ENCODE measurements at places on chromosomes 2 and 18.
A peak's percentile ranks its signal among the peaks of the same experiment; 100 is the strongest.

DNA sequence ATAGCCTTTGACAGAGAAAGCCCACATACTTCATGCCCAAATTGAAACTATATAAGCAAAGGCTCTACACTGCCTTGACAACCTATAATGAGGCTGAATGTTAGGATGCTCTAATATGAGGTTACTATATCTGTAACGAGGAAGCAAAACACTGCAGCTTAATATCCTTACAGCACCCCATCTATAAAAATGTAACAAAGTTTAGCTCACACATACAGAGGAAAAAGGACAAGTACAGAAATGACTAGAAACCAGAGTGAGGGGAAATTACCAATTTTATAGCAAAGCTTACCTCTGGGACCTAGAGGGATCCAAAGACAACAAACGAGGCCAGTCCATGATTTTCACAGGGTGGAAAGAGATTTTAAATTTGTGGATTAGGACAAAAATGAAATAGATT is 138.5 kb downstream of the COL4A4 start:
- no peaks in the 10 kb centered on the region for H3K4me1 ChIP-seq
- H3K36me3 ChIP-seq: no peaks in the 10 kb centered on the region
- H3K27me3 ChIP-seq: no peaks in the 10 kb centered on the region
- DNase-seq: no peak

DNA sequence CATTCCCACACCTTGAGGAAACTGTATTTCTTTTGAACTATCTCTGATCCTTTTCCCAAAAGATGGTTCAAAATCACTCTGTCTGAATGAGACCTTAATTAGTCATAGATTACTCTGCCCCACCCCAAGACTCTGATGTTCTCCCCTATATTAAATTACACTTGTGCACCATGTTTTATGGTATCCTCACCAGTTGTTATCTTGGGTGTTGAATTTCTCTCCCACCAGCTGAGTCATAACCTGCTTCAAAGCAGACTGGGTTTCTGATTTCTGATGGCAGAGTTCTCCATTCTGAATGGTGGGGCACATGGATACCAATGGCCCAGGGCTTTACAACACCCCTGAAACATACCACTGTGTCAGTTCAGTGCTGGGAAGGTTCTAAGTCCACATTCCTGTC is 15.0 kb downstream of the CDH20 start:
- no peak overlapping the region for H3K4me3 ChIP-seq
- H3K27me3 ChIP-seq: no peaks in the 10 kb centered on the region
- no peaks in the 10 kb centered on the region for H3K4me1 ChIP-seq

DNA sequence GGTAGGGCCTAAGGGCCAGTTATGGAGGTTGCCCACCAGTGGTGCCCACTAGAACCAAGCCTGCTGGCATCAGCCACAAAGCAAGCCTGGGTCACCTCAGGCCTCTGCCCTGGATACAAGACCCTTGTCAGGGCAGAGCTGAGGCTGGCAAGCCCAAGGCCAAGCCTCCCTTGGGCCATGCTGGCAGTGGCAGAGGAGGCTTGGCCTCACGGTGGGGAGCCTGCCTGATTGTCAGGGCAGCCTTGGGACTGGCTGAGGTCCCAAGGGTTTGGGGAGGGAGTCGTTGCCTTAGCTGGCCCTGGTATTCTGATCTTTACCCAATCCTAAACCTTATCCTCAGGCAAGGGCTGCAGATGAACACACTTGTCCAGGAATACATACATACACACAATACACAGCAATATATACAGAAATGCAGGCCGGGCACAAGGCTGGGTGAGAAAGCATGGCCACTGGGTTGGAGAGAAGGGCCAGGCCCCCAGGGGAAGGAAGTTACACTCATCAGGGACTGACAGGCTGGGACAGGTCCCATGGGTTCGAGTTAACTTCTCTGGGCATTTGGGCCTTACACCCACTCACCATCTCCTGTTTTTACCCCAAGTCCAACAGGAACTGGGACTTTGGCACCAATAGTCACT is 21.0 kb downstream of the CCT7 start:
- no peak overlapping the region for H3K27ac ChIP-seq
- H3K36me3 ChIP-seq: peaks cover 54% of the 10 kb centered on the region
- no peak overlapping the region for H3K4me3 ChIP-seq
- peaks cover 14% of the 10 kb centered on the region for H3K4me1 ChIP-seq
- H3K27me3 ChIP-seq: no peaks in the 10 kb centered on the region
- DNase-seq: no peak

GRCh38 chr2:19369341-19369955 is 11.0 kb upstream of the OSR1 start:
- H3K4me3 ChIP-seq: no peak overlapping the region
- H3K36me3 ChIP-seq: no peaks in the 10 kb centered on the region
- no peaks in the 10 kb centered on the region for H3K27me3 ChIP-seq
- H3K27ac ChIP-seq: no peak overlapping the region

GRCh38 chr2:205712508-205712907 is 30.2 kb downstream of the NRP2 start:
- no peaks in the 10 kb centered on the region for H3K27me3 ChIP-seq
- peaks cover 38% of the 10 kb centered on the region for H3K4me1 ChIP-seq
- DNase-seq: no peak
- no peaks in the 10 kb centered on the region for H3K36me3 ChIP-seq
- no peak overlapping the region for H3K4me3 ChIP-seq
- H3K27ac ChIP-seq: peak overlapping the region; percentile 74

DNA sequence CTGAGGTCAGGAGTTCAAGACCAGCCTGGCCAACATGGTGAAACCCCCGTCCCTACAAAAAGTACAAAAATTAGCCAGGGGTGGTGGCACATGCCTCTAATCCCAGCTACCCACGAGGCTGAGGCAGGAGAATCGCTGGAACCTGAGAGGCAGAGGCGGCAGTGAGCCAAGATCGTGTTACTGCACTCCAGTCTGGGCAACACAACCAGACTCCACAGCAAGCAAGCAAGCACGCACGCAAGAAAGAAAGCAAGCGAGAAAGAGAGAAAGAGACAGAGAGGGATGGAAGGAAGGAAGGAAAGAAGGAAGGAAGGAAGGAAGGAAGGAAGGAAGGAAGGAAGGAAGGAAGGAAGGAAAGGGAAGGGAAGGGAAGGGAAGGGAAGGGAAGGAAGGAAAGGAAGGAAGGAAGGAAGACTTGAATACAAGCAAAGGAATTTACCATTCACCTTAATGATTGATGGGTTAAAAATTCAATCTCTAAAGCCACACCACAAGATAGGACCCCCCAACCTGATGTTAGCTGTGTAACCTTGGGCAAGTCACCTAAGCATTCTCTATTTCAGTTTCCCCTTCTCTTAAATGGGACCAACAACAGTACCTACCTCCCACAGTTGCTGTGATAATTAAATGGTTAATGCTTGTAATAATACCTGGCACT is 181.7 kb downstream of the ATAD2B start:
- peak overlapping the region; percentile 48 for H3K27ac ChIP-seq
- peaks cover 12% of the 10 kb centered on the region for H3K36me3 ChIP-seq
- DNase-seq: no peak

- H3K4me3 ChIP-seq: no peak overlapping the region
- no peaks in the 10 kb centered on the region for H3K27me3 ChIP-seq
- DNase-seq: no peak
- no peaks in the 10 kb centered on the region for H3K36me3 ChIP-seq
- no peak overlapping the region for H3K27ac ChIP-seq
Observed at GRCh38 chr18:39462436-39462835, 1896.8 kb upstream of the CELF4 start.

- H3K36me3 ChIP-seq: peaks cover 25% of the 10 kb centered on the region
- peak overlapping the region; percentile 85 for H3K27ac ChIP-seq
- DNase-seq: no peak
- no peaks in the 10 kb centered on the region for H3K27me3 ChIP-seq
- H3K4me3 ChIP-seq: no peak overlapping the region
Observed at GRCh38 chr2:54634021-54634420, 89.4 kb upstream of the EML6 start.

GRCh38 chr2:100819370-100820272 is at the start of gene NPAS2:
TSS of gene NPAS2 (plus strand) at chr2:100820139. CDS start at chr2:100904755, 84,616 bp downstream.
- H3K4me3 ChIP-seq: peak within 1 kb of the TSS; percentile 73
- H3K27me3 ChIP-seq: no peaks in the 10 kb centered on the region
- H3K27ac ChIP-seq: peak within 1 kb of the TSS; percentile 94
- H3K36me3 ChIP-seq: no peaks in the 10 kb centered on the region
- no peaks in the 10 kb centered on the region for H3K4me1 ChIP-seq
